Retina (tissue), 1 donor: ENCODE measurements at places on chromosomes 16 and 17.

- no peak for DNase-seq
Observed at GRCh38 chr17:62757500-62757951, 50.6 kb downstream of the MARCHF10 start.

DNA sequence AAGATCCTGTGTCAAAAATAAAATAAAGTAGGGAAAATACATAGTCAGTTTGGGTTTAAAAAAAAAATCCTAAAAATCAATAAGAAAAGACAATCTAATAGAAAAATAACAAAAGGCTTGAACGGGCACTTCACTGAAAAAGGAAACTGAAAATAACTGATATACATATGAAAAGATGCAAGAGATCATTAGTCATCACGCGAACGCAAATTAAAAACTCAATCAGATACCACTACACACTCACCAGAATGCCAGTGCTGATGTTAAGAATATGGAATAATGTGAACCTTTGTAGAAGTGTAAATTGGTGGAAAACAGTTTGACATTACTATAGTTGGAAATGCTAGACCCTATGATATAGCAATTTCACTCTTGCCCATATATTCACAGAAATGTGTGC, 14.6 kb downstream of the GNGT2 start:
- DNase-seq = no peak

GRCh38 chr16:5176505-5176904, 78.9 kb upstream of the EEF2KMT start:
- no peak for DNase-seq

DNA sequence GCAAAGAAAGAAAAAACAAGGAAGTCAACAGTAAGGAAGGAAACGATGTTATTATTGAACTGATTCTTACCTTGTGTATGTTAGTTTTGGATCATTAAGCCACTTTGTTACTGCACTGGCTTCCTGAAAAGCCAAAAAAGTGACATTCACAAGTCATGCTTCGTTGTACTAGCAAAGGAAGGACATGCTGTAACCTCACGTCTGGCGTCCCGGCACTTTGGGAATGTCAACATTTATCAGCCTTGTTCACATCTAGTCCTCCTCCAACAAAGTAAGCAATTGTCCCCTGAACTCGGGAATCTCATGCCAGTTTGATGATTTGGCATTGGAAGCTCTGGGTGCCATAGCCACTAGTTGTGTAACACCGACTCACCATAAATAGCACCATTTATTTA, 731 bp upstream of the MKS1 start:
- DNase-seq = no peak

DNA sequence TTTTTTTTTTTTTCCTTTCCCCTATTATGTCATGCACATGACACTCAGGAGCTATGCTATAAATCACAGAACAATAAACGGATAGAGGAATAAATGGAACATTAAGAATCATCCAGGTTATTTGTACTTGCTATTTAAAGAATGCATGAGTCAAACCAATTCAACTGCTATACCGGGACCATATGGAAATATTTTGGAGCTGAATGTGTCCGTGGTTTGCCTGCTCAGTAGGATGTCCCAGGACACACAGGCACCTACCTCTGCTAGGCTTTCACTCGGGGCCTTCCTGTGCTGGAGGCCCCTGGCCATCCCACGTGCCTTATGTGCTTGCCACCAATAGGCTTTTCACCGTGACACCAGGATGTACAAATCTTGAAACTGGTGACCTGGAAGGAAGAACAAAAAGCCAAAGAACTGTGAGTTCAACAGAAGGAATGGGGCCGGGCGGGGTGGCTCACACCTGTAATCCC, 15.3 kb upstream of the SEC14L1 start:
- no peak for DNase-seq

DNA sequence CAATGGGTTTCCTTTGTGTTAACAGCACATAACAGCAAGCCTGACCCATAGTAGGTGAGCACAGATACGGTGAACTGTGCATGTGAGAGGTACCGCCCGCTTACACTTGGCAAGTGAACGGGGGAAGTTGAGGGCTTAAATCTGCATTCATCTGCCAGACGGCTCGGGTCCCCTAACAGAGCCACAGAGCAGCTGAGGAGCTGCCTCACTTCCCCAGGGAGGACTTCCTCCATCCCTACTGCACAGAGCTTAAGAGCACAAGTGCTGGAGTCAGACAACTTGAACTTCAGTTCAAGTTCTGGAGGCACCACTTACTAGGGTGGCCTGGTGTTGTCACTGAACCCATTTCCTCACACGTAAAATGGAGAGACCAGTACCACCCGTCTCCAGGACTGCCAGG, 13.4 kb downstream of the RAB5C start:
- no peak for DNase-seq

GRCh38 chr16:69319826-69320739, 8.9 kb downstream of the VPS4A start:
- no peak for DNase-seq

- DNase-seq = no peak
Observed at GRCh38 chr16:2698965-2699750, 16.8 kb downstream of the KCTD5 start.

DNA sequence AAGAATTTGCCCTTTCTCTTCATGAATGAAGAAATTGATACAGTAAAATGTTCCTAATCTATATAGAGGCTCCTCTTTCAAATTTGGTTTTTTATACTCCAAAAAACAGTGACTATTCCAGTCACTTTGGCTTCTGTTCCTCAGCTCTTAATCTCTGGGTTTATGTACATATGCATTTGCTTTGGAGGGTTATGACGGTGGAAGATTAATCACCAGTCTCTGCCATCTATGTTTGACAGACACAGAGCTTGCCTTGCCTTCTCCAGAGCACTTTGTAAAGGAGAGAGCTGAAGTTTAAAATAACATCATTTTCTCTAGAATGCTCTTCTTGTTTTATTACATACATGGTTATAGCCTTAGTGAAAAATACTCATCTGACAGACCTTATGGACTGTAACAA, 99.3 kb downstream of the NLK start:
- no peak for DNase-seq

DNA sequence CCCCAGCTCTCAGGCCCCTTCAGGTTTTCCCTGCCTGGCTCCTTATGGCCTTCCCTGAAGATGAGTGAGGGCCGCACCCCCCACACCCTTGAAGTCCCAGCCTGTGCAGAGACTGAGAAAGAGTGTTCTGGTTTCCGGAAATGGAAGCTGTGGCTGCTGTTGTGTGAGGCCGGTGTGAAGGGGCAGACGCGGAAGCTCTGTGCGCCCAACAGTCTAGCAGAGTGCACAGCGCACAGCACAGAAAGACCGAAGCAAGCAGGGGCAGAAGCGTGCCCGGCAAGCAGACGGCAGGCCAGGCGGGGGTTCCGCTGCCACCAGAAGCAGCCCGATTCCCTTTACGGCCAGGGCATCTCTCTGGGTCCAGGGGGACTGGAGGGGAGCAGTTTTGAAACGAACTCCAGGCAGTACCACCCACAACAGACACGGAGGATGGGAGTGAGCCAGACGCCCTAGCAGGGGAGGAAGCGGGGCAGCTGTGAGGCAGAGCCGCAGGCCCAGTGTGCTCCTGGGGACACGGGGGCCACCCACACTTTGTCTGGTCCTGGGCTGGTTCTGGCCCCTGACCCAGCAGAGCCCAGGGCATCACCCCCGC, 16.7 kb downstream of the TPSG1 start:
- no peak for DNase-seq

DNA sequence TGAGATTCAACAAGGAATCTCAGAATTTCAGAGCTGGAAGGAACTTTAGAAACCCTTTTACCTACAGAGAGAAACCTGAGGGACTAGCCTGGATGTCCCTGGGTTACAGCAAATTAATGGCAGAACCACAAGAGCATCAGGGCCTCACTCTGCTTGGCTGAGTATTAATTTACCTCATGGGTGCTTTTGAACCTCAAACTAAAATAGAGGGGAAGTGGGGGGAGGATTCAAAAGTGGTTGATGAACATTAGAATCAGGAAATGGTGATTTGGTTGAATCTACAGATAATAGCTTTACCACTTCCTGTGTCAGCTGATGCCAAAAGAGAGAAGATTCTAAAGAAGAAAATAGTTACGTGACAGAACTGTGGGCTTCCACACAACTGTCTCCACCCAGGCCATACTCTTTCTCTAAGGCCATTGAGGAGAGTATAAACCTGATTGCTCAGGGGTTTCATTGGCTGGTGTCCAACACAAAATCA, 11.3 kb upstream of the SKAP1 start:
- DNase-seq = no peak

DNA sequence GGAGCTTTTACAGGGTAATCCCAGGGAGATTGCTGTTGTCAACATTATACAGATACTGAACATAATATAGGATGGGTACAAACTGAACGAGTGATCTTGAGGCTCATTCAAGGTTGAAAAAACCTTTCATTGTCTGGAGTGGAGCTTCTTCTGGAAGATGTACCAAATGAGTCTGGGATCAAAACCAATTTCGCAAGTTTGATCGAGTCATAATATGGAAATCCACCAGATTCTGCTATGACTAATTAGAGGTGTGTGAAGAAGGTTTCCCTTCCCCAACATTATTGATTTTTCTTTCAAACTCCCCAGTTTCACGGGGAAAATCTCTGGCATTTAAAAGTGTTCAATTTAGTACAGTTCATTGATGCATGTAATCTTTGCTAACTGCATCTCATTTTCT, 324.1 kb downstream of the ZFHX3 start:
- DNase-seq = peak; percentile 35

- no peak for DNase-seq
Observed at GRCh38 chr16:88781140-88782077, 3.6 kb downstream of the PIEZO1 start.

- DNase-seq = peak; percentile 81
Observed at GRCh38 chr16:396605-397004, 394 bp upstream of the NME4 start.

- DNase-seq = no peak
Observed at GRCh38 chr17:72128039-72128438, 7.2 kb downstream of the SOX9 start.

DNA sequence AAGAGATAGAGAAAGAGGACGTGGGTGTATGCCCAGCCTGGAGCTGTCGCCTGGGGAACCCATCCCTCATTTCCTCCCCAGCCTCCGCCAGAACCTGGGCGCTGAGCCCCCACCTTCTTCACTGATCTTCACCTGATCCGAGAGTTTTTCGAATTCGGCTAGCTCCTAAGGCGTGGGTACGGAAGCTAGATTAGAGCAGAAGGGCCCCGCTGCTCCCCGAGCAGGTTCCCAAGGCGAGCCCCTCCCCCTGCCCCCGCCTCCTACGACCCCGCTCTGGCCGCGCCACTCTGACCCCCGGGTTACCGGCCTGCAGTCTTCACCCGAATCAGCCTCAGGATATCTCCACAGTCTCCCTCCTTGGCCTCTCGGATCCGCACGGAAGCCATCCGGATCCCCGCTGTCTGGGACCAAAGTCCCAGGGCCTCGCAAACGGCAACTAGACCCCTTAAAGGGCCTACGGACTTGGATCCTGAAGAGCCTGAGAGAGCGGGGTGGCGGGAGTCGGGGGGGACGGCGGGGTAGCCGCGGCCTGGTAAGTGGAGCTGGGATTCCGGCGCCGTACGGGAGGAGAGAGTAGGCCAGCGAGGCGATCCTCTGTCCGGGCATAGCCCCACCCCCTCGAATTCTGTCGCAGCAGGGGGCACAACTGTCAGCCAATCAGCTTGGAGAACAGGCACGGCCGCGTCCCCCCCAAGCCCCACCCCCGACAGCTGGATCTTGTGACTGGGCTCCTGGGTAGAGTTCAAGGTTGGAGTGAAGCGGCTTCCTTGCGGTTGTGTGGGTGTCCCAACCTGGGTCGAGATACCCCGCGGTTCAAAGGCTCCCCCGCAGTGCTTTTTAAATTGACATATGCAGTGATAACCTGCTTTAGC, at the start of gene SAT2:
TSS of gene SAT2 (minus strand) at position 572 of the 872 bp plus-strand sequence. CDS start at position 386, 186 bp downstream.
- peak; percentile 95 for DNase-seq

DNA sequence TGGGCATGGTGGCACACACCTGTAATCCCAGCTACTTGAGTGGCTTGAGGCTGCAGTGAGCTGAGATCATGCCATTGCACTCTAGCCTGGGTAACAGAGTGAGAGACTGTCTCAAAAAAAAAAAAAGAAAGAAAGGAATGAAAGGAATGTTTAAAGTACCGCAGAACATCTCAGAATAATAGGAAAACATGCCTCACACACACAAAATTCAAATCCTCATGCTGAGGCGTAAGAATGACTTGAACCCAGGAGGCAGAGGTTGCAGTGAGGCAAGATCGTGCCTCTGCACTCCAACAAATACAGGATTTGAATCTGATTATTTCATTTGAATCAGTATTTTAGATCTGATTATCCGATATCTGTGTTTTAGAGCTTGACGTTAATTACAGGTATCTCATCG, 21.3 kb upstream of the GAA start:
- no peak for DNase-seq

DNA sequence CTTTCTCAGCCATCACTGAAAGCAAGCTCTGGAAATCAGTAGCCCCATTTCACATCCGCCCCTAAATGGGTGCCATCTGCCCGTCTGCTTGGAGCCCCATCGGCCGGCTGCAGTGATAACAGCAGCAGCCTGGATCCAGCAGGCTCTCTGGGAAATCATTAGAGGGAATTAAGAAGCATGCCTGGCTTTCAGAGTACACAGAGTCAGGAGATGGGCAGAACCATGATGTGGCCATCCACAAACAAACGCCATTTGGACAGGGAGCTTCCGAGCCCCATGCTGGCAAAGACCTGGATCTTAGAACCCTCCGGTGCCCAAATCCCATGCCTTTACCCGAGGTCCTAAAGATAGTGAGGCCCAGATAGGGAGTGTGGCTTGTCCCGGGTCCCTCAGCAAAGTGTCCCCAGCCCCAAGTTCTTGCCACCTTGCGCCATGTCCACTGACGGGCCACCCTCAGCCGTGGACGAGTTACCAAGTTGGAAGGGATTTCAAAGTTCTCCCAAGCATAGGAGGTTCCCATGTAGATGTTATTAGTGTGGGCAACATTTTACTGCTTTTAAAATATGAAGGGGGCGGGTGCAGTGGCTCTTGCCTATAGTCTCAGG, 1.0 kb upstream of the LITAF start:
- peak; percentile 35 for DNase-seq

- DNase-seq = no peak
Observed at GRCh38 chr16:6510261-6510660, 822.4 kb upstream of the RBFOX1 start.

DNA sequence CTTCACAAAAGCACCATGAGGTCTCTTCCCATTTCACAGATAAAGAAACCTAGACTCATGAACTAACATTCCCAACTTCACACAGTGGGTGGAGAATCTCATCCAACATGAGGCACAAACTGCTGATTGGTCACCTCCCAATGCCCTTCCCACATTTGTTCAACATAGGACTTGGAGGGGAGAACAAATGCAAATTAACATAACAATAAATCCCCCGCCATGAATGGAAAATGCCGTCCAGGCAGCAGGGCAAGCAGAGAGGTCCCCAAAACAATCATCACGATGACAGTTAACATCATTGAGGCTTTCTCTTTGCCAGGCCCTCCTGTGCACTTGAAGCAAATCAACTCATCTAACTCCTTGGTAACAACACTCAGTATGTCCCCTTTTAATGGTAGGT, 185.3 kb downstream of the TMEM132E start:
- no peak for DNase-seq
